Fibroblast of the conjunctiva (primary cell): ENCODE measurements at places on chromosomes 2 and 18.

DNA sequence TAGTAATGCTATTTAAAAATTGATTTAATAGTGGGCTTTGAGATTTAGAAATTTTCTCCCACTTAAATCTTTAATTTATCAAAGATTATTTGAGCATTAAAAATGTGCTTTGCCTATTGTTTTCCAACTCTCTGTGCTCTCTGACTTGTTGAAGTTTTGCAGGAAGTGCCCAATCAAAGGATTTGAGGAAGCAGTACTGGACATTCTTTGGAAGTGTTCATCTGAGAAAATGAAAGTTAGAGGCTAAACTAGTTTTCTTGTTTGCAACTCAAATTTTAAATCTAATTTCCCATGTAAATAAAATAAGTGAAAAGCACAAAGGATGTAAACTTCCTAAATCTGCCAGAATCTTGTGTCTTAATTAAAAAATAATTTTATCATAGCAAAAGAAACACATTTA is 89.1 kb downstream of the CAMKMT start:
- no peak for DNase-seq

DNA sequence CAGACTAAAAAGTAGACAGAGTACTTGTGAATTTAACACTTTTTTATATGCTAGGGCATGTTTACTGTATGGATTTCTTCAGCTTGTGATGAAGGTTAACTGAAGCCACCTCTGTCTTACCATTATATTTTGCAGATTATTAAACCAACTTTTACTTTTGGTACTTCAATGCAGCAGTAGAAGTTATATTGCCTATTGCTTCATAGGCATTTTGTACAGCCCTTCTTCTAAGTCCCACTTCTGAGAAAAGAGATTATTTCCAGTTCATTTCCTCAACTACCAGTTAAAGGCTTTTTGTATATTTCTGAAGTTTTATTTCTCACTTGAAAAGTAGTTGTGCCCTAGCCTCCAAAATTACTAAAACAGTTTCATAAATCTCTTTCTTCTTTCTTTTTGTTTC is 256.4 kb upstream of the FBXO11 start:
- DNase-seq, result no peak

GRCh38 chr2:117917223-117917917 is 96.5 kb downstream of the CCDC93 start:
- DNase-seq, result no peak

DNA sequence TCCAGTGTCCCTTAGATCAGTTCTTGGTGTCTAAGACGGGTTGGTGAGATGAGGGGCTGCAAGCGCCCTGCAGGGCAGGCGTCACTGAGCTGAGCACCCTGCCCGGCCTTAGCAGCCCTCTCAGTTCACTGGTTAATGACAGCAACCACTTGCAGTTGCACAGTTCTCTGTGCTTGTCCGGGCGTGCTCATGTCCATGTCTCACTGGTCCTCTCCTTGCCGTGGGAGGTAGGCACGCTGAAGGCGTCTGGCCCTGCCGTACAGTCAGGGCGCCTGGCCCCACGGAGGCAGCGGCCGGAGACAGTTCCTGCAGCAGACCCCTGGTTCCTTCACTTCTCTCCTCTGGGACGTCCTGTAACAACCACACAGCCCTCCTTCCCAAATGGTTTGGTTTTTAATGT is 75.3 kb downstream of the ARHGEF4 start:
- DNase-seq, result no peak

DNA sequence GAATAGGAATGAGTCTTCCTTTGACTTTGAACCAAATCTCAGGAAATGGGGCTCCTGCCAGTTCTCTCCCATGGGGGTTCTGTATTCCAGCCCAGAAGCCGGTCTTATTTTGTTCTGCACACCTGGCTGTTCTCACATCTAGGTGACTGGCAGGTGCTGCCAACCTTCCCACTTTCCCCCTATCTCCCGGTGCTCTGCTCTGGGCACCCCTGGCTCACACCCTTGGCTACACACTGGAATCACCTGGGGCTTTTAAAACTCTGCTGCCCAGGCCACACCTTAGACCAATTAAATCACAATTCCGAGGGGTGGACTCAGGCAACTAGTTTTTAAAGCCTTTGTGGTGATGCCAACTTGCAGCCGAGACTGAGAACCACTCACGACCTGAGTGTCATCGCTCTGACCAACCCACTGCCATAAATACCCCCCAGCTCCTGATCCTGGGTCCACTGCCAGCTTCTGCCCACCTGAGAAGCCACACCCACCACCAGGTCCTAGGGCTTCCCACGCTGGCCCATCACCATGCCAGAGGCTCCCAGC is 69.2 kb downstream of the KCNF1 start:
- DNase-seq, result no peak

GRCh38 chr2:73935641-73936040 is 9.0 kb downstream of the DGUOK start:
- DNase-seq, result no peak

DNA sequence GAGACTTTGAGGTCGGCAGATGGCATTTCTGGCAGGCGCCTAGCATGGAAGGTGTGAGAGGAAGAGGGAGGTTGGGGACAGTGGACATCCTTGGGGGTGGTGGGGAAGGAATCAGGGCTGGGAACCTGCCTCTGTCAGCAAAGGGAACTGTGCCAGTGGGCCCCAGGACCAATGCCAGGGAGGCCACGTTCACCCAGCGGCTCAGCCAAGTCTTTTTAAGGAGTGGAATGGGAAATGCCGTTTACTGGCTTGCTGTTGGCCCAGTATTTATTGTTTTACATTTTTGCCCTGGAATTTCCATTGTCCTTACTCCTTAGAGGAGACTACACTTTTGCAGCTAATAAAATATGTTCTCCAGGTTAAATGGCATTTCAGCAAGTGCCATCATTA is 135.2 kb downstream of the MCFD2 start:
- DNase-seq, result no peak

GRCh38 chr18:58396144-58396543 is 232.7 kb downstream of the ALPK2 start:
- DNase-seq, result no peak

- DNase-seq, result no peak
Measured at GRCh38 chr18:52409727-52410126, 69.7 kb downstream of the DCC start.

- no peak for DNase-seq
Measured at GRCh38 chr18:69032009-69032408, 234.1 kb downstream of the CCDC102B start.

- no peak for DNase-seq
Measured at GRCh38 chr2:235505181-235505741, 11.4 kb downstream of the AGAP1 start.

- no peak for DNase-seq
Measured at GRCh38 chr2:241309684-241310117, 5.8 kb downstream of the HDLBP start.

DNA sequence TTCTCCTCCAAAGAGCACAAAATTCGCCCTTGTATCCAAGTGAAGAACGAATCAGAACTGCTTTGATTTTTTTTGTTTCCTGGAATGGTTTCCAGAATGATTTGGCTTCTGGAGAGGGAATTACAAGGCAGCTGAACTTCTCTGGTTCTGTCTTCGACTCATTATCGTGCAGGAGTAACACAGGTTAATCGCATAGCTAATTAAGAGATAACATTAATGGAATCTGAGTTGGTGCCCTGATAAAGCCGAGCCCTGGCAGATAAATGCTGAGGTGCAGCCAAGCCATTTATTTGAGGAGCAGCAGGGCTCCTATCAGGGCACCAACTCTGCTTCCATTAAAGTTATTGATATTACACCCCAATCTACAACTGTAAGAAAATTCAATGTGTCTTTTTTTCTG is 433.7 kb downstream of the ZNF521 start:
- DNase-seq, result no peak

- no peak for DNase-seq
Measured at GRCh38 chr2:39424951-39425350, 12.1 kb downstream of the MAP4K3 start.

- no peak for DNase-seq
Measured at GRCh38 chr2:72911256-72911655, 6.1 kb upstream of the EMX1 start.

DNA sequence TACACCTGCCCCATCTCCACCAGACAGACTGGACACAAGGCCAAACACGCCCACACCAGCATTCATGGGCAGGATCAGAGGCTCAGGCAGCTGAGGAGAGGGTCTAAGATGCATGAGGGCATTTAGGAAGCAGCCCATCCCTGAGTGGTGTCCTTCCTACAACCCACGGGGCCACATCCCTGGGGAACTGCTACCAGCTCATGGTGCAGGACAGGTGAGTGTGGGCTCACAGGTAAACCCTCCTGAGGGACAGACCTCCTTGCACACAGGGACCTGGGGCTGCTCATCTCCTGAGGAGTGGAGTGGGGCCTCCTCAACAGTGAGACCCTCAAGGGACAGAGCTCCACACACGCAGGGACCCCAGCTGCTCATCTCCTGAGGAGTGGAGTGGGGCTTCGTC is 14.6 kb downstream of the PARD6G start:
- no peak for DNase-seq

DNA sequence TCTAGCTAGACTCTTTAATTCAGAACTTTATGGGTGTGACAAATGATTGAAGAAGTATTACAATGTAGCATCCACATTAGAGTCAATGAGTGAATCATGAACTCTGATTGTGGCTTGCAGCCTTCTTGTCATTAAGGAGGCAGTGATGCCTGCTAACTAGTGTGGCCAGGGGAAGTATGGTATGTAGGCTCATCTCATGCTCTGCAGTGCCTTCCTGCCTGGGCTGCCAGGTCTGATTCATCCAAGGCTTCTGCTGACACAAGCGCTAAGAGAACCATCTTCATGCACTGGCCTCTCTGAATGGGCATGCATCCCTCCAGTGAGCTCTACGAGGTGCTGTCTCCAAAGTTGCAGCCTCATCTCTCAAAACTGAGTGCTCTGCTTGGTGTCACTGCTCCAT is 144.3 kb downstream of the MTCL1 start:
- no peak for DNase-seq

- no peak for DNase-seq
Measured at GRCh38 chr2:28419003-28419402, 26.3 kb downstream of the FOSL2 start.

DNA sequence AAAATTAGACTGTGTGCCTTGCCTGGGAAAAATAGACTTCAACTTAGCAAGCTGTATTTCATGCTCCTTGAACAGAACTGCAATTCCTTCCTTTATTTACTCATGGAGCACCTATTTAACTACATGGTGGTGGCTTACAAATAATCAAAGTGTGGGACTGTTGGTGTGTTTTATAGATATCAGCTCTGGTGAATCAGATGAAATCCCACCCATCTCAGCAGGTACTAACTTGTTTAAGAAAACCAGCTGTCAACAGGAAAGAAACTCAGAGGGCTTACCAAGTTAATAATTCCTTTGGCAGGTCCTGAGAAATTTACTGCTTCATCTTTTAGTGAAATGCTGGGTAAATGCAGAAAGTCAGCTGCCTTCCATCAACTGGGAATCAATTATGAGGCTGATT is 830.6 kb downstream of the SLC4A3 start:
- DNase-seq, result no peak

GRCh38 chr18:10119991-10120390 is 206.2 kb downstream of the VAPA start:
- no peak for DNase-seq

- DNase-seq, result no peak
Measured at GRCh38 chr2:7089898-7090510, 172.8 kb downstream of the RNF144A start.

DNA sequence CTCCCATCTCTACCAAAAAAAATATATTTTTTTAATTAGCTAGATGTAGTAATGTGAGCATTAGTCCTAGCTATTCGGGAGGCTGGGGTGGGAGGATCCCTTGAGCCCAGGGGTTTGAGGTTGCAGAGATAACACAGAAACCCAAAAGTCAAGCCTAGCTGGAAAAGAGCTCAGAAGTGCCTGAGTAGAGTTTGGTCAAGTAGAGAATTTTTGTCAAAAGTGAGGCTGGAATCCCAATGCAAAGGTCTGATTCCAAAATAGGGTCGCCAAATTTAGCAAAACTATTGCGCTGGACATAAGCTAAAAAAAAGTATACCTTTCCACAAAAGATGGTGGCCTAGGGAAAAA is 15.5 kb upstream of the MSH6 start:
- DNase-seq, result no peak

DNA sequence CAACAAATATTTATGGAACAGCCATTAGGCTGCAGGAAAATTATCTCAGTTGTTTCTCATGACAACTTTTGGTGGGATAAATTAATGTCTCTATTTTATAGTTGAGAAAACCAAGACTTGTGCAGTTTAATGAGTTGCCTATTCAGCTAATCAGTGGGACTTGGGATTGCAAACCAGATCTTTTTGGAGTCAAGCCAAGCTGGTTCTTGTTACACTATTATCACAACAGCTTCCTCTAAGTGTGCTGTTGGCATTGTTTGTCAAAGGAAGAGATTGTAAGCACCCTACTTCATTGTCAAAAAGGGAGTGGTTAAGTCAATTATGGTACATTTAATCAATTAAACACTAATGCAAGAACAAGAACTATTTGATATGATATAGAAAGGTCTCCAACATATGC is 119.2 kb downstream of the PAX3 start:
- DNase-seq, result no peak

- DNase-seq, result no peak
Measured at GRCh38 chr2:127826047-127826446, 15.1 kb upstream of the WDR33 start.

- DNase-seq, result no peak
Measured at GRCh38 chr2:119766944-119767343, 7.2 kb downstream of the PTPN4 start.

DNA sequence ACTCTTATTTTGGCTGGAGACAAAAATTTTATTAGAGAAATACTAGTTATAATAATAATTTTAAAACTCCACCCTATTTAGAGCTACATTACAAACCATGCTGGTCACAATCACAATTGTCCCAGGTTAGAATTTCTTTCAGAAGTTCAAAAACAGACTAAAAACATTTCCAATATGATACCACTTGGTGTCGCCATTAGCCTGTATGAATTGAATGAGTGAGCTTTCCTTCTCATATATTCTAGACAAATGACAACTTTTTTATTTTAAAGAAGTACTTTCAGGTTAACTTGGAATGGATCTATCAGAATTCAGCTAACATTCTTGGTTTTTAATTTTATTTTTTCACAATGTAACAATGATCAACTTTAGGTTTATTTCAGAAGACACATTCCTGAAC is 48.0 kb downstream of the SERPINB8 start:
- peak; percentile 10 for DNase-seq

GRCh38 chr2:79638954-79639353 is 126.1 kb downstream of the CTNNA2 start:
- DNase-seq, result no peak
